ENCODE measurements at places on chromosomes 2 and 18.

GRCh38 chr18:36871801-36872200 is 42.9 kb downstream of the KIAA1328 start:
- no peak for DNase-seq

GRCh38 chr2:68762665-68763064 is 28.1 kb downstream of the ARHGAP25 start:
- peak; percentile 47 for DNase-seq

DNA sequence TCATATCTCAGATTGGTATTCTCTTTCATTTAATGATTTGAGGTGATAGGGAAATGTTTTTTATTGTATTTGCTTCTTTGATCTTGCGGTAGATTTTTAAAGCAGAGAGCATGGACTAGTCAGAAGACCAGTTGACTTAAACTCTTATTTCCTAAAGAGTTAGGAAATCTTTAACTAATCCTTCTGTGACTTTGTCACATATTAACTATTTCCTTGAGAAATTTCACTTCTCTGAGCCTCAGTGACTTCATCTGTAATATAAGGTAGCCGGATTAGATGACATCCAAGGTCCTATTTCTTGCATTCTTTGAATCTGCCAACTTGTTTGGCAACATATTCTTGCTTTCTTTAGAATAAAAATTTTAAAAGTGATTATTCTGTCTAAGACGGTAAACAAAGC is 55.6 kb downstream of the MTX2 start:
- DNase-seq = no peak

DNA sequence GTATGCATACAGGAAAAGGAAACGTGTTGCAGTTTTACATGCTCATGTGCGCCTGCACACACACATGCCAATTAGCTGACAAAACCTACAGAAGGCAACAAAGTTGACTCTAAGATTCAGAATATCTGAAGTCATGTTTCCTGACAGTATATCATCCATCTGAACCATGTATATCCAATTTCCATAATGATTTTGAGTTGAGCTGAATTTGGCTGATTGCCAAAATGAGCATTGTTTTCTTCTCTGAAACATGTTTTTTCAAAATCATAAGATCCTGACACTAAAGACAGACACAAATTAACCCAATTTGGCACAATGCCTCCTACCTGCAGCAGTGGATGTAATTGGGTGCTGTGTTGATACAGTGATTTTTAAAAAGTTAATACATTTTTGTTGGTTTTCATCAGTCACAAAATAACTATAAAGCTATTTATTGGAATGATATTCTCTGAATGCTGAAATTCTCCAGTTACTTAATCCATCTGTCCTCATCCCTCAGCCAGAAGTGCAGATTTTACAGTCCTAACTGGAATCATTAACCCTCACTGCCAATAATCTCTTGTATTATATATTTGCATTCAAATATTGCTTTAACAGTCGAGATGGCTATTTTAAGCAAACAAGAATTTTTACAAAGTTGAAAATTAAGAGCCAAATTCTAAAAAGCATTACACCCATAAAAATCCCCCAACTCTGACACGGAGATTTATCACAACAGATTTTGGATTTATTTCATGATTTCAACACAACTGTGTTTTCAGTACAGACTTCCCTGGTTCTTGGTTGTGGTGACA is 161.7 kb upstream of the LMAN1 start:
- DNase-seq = peak; percentile 8

All from fibroblast of the aortic adventitia (primary cell).